Bladder microvascular endothelial cell (primary cell): ENCODE measurements at places on chromosomes 1 and 21. TPM values are rescaled to one million over a fixed set of nuclear protein-coding genes. Genes with fewer than 3 reads are reported as not detected.

The IGSF5 gene
- total RNA-seq, result not detected in 2 replicates

The USP24 gene
- total RNA-seq, result 33.8 and 75.6 TPM in 2 replicates

The ELF3 gene
- total RNA-seq, result under 0.01 and 0.13 TPM in 2 replicates

The DYNLT4 gene
- 0.25 and 0.32 TPM in 2 replicates for total RNA-seq

The FALEC gene
- not detected in 2 replicates for total RNA-seq

The ERG gene
- total RNA-seq, result 39.3 and 145 TPM in 2 replicates

The RUNX3 gene
- not detected in 2 replicates for total RNA-seq

The CFAP107 gene
- not detected in 2 replicates for total RNA-seq

The NCSTN gene
- total RNA-seq, result 44.8 and 96.3 TPM in 2 replicates

The TAF12 gene
- total RNA-seq, result 25.3 and 30.8 TPM in 2 replicates

The SELENOF gene
- 120 and 170 TPM in 2 replicates for total RNA-seq

The KDF1 gene
- not detected in 2 replicates for total RNA-seq

The SLC66A1 gene
- total RNA-seq, result 12.8 and 20.1 TPM in 2 replicates

The DIP2A gene
- 23.6 and 79.7 TPM in 2 replicates for total RNA-seq

The S100A7A gene
- total RNA-seq, result not detected in 2 replicates

The MPZ gene
- 0.76 and 0.81 TPM in 2 replicates for total RNA-seq

The OR2T29 gene
- total RNA-seq, result not detected in 2 replicates

The EPHA2 gene
- total RNA-seq, result 72.7 and 298 TPM in 2 replicates

The TIE1 gene
- 740 and 1,208 TPM in 2 replicates for total RNA-seq

The CFAP74 gene
- not detected in 2 replicates for total RNA-seq

The BRDT gene
- not detected in 2 replicates for total RNA-seq

The MAP1LC3C gene
- not detected in 2 replicates for total RNA-seq

The REG4 gene
- not detected in 2 replicates for total RNA-seq

The SHISA4 gene
- total RNA-seq, result 9.5 and 9.6 TPM in 2 replicates

The SMCP gene
- not detected in 2 replicates for total RNA-seq

The PLA2G4A gene
- total RNA-seq, result 1.3 and 7.4 TPM in 2 replicates

The BMP8A gene
- total RNA-seq, result under 0.01 and 0.19 TPM in 2 replicates

The PDC gene
- total RNA-seq, result not detected in 2 replicates

The BEND5 gene
- total RNA-seq, result 0.16 and 0.94 TPM in 2 replicates

The DDR2 gene
- total RNA-seq, result 1.1 and 2.3 TPM in 2 replicates

The LCE2B gene
- total RNA-seq, result not detected in 2 replicates

The ZNF684 gene
- 4.0 and 4.7 TPM in 2 replicates for total RNA-seq

The GJA4 gene
- total RNA-seq, result 2.6 and 130 TPM in 2 replicates

The NPL gene
- total RNA-seq, result 3.9 and 4.4 TPM in 2 replicates

The FLVCR1 gene
- total RNA-seq, result 7.8 and 8.6 TPM in 2 replicates

The PARS2 gene
- total RNA-seq, result 2.3 and 4.2 TPM in 2 replicates

The LCE3E gene
- total RNA-seq, result not detected in 2 replicates

The AK5 gene
- 1.8 and 61.4 TPM in 2 replicates for total RNA-seq

The PYHIN1 gene
- total RNA-seq, result not detected in 2 replicates

The KCNA3 gene
- total RNA-seq, result not detected in 2 replicates

The KAZN gene
- total RNA-seq, result 1.8 and 2.8 TPM in 2 replicates

The CFHR1 gene
- total RNA-seq, result not detected in 2 replicates

The FMOD gene
- total RNA-seq, result 0.65 and 21.8 TPM in 2 replicates

The GFI1 gene
- not detected in 2 replicates for total RNA-seq

The RGS5 gene
- total RNA-seq, result 2.3 and 2.6 TPM in 2 replicates

The TNFRSF18 gene
- 1.0 TPM in 1 of 2 replicates, not detected in the other for total RNA-seq

The GNG5 gene
- 8.7 and 14.2 TPM in 2 replicates for total RNA-seq

The FAM72D gene
- 1.5 and 1.8 TPM in 2 replicates for total RNA-seq

The MPL gene
- total RNA-seq, result 0.06 TPM in 1 of 2 replicates, not detected in the other

The LCE2A gene
- not detected in 2 replicates for total RNA-seq

The ZBTB37 gene
- 2.3 and 6.2 TPM in 2 replicates for total RNA-seq

The C1orf185 gene
- not detected in 2 replicates for total RNA-seq

The RXFP4 gene
- total RNA-seq, result 0.06 and 0.16 TPM in 2 replicates

The NEK2 gene
- 15.9 and 19.4 TPM in 2 replicates for total RNA-seq

The CELA2B gene
- not detected in 2 replicates for total RNA-seq

The AADACL3 gene
- not detected in 2 replicates for total RNA-seq

The RNF186 gene
- total RNA-seq, result not detected in 2 replicates

The GPR52 gene
- total RNA-seq, result 0.16 and 1.9 TPM in 2 replicates
